Caki2 (cell line): ENCODE measurements at places on chromosomes 2 and 18. TPM values are rescaled to one million over a fixed set of nuclear protein-coding genes. Genes with fewer than 3 reads are reported as not detected.

Gene TFCP2L1
- 0.03 TPM in 1 of 2 replicates, not detected in the other for total RNA-seq

Gene CNDP1
- not detected in 2 replicates for total RNA-seq

Gene KCNG3
- 0.51 and 1.9 TPM in 2 replicates for total RNA-seq

Gene KYNU
- 132 and 187 TPM in 2 replicates for total RNA-seq

Gene IL1B
- not detected in 2 replicates for total RNA-seq

Gene CRACDL
- total RNA-seq: not detected in 2 replicates

Gene ALK
- not detected in 2 replicates for total RNA-seq

Gene DYNAP
- not detected in 2 replicates for total RNA-seq

Gene ALPG
- total RNA-seq: not detected in 2 replicates

Gene ABCB11
- not detected in 2 replicates for total RNA-seq

Gene C2orf80
- not detected in 2 replicates for total RNA-seq

Gene DPP4
- 22.0 and 37.5 TPM in 2 replicates for total RNA-seq

Gene GCA
- 15.1 and 27.5 TPM in 2 replicates for total RNA-seq

Gene OSBPL6
- total RNA-seq: 0.23 and 0.71 TPM in 2 replicates

Gene CACNB4
- 0.10 and 0.17 TPM in 2 replicates for total RNA-seq

Gene CDH19
- not detected in 2 replicates for total RNA-seq

Gene RESP18
- total RNA-seq: not detected in 2 replicates

Gene PRKAG3
- total RNA-seq: not detected in 2 replicates

Gene NAT8
- total RNA-seq: not detected in 2 replicates

Gene RTN4
- 184 and 231 TPM in 2 replicates for total RNA-seq

Gene RNU2-63P
- not detected in 2 replicates for total RNA-seq

Gene MRO
- not detected in 2 replicates for total RNA-seq

Gene SDC1
- 187 and 188 TPM in 2 replicates for total RNA-seq

Gene CFAP65
- total RNA-seq: not detected in 2 replicates

Gene NPPC
- total RNA-seq: not detected in 2 replicates

Gene RAB27B
- 0.49 and 1.5 TPM in 2 replicates for total RNA-seq

Gene UGT1A5
- total RNA-seq: not detected in 2 replicates

Gene PAPOLG
- 2.3 TPM in 2 replicates for total RNA-seq

Gene PTPRN
- total RNA-seq: not detected in 2 replicates

Gene LAMA1
- total RNA-seq: 23.4 and 38.2 TPM in 2 replicates

Gene UGT1A8
- total RNA-seq: 0.87 and 2.2 TPM in 2 replicates

Gene ANKRD53
- total RNA-seq: not detected in 2 replicates

Gene LIMS3
- 0.23 and 0.91 TPM in 2 replicates for total RNA-seq

Gene ERBB4
- 0.10 TPM in 1 of 2 replicates, not detected in the other for total RNA-seq

Gene UGT1A10
- not detected in 2 replicates for total RNA-seq

Gene GKN1
- not detected in 2 replicates for total RNA-seq

Gene VIL1
- not detected in 2 replicates for total RNA-seq

Gene UGT1A4
- total RNA-seq: 0.10 and 3.3 TPM in 2 replicates

Gene AKAIN1
- total RNA-seq: not detected in 2 replicates

Gene RNPEPL1
- total RNA-seq: 7.7 and 14.8 TPM in 2 replicates

Gene GPR155
- 0.06 and 0.64 TPM in 2 replicates for total RNA-seq

Gene CIB4
- not detected in 2 replicates for total RNA-seq

Gene SPATA3
- not detected in 2 replicates for total RNA-seq

Gene CXCR1
- not detected in 2 replicates for total RNA-seq

Gene MYO7B
- not detected in 2 replicates for total RNA-seq

Gene SERPINB7
- total RNA-seq: 3.4 and 9.3 TPM in 2 replicates

Gene CDH2
- 82.4 and 83.5 TPM in 2 replicates for total RNA-seq

Gene VWA3B
- not detected in 2 replicates for total RNA-seq

Gene ASB18
- total RNA-seq: not detected in 2 replicates

Gene SP100
- 38.5 and 46.4 TPM in 2 replicates for total RNA-seq

Gene COX7A2L
- total RNA-seq: 202 and 216 TPM in 2 replicates
